Activated effector memory CD4-positive, alpha-beta T cell treated with anti-CD3 and anti-CD28 coated beads, Interleukin-2, amount 50 U/mL, for 16 hours (primary cell): ENCODE measurements at places on chromosomes 2 and 18.

DNA sequence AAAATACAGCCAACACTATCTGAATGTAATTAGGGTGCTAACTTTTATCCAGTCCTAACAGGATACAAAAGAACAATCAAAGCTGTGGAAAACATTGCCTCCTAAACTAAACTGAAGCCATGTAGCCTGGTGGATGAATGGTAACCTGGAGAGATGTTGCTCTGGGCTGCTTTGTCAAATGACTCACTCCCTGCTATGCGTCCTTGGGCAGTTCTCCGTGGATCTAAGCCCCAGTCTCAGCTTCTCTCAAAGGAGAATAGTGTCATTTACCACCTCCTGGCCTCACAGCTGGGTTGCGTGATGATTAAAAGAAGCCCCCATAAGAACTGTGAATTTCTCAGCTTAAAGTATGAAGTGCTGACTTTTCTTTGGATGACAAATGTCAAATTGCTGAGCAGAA lies 203.7 kb downstream of the ICOS start:
- no peak for DNase-seq

DNA sequence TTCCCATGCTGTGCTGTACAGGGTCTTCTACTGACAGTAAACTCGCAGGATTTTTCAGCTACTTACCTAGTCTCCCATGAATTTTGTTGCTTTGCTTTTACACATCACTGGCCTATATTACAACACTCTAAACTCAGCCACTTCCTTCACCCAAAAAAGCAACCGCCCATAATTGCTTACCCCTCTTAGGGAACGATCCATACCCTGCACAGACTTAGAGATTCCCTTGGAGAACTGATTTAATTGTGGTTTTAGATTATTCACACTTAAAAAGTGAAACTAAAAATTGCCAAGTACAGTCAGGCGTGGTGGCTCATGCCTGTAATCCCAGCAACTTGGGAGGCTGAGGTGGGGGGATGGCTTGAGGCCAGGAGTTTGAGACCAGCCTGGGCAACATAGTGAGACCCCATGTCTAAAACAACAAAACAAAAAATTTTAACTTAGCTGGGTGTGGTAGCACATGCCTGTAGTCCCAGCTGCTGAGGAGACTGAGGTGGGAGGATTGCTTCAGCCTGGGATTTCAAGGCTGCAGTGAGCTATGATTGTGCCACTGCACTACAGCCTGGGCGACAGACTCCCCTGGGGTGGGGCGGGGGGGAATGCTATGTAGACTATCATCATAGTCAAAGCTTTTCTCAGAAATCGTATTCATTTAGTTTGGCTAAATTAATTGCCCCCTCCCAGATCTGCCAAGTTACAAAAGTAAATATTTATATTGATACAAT lies 19.3 kb downstream of the MRPL30 start:
- DNase-seq = no peak

DNA sequence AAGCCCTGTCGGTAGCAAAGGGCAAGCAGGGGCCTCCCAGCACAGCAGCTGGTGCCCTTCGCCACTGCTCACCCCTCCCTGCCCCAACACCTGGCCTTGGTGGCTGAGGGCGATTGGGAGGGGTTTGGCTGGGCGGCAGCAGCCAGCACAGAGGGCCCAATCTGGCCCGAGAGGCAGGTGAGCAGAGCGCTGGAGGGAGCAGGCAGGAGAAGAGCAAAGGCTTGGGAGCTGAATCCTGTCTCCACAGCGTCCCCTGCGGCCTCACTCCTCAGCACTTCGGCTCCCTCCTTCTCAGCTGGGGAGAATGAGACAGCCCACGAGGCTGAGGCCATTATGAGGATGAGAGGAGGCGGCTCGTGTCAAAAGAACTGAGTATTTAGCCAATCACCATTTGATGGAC lies 74.9 kb upstream of the TAF1B start:
- no peak for DNase-seq

DNA sequence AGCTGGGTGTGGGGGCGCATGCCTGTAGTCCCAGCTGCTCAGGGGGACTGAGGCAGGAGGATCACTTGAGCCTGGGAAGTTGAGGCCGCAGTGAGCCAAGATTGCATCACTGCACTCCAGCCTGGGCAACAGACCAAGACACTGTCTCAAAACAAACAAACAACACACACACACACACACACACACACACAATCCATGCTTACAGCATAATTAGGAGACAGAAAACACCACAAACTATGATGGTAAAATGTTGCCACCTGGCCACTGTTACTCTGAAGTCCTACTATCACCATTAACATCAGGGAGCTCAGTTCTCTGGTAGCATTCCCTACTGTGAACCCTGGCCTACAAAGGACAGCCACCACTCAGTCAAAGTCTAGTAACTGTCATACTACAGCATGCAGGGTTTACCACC lies 18.3 kb downstream of the DNPEP start:
- DNase-seq = peak; percentile 28

DNA sequence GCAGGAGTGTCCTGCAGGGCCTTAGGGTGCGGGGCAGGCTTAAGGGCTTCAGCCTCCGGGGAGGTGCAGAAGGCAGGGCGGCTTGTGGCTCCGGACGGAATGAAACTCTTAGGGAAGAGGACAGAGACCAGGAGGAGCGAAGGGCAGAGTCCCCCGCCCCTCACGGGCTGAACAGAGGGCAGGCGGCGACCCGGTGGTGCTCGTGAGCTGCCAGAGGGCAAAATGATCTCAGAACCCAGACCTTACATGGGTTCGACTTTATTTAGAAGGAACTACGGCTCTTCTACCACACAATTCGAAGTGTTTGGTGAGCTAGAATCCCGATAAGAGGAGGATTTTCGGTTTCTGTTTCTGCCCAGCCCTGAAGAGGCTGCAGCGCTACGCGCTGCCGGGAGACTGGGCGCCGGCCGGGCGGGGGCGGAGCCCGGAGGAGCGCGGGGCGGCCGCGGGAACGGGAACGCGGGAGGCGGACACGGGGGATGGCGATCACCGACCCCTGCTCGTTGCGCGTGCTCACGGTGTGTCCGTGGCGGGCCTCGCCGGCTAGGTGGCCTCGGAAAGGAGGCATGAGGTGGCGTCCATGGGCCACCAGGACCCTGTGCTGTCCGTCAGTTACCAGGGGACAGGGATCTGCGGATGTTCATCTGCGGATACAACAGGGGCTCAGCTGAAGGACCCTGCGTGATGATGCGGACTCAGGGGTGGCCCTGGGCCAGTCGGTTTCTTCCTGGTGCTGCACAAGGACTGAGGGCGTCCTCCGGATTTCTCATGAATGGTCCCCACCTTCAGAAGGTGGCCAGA lies 4.2 kb upstream of the SP100 start:
- peak; percentile 88 for DNase-seq

DNA sequence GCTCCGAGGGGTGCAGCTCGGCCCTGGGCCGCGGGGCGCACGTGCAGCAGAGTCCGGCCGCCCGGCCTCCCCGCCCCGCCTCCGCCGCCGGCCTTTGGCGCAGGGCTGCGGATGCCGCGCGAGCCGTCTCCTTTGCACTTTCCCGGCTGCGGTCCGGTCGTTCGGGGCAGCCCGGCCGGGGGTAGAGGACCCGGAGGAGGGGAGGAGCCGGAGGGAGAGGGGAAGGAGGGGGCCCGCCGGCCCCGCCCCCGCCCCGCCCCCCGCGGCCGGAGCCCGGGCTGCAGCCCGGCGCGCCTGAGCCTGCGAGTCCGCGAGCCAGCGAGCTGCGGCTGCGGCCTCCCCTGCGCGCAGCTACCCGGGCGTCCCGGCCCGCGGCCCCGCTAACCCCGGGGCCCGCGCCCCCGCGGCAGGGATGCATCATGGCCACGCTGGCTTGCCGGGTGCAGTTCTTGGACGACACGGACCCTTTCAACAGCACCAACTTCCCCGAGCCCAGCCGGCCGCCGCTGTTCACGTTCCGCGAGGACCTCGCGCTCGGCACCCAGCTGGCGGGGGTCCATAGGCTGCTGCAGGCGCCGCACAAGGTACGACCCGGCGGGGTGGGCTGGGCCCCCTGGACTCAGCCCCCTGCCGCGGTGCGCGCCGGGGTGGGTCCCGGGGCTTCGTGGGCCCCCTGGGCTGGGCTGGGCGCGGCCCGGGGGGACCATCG lies at the start of gene FHOD3:
FHOD3 (plus strand) TSS at position 297 of the 709 bp plus-strand sequence; CDS start at position 420, 123 bp downstream.
- no peak for DNase-seq

DNA sequence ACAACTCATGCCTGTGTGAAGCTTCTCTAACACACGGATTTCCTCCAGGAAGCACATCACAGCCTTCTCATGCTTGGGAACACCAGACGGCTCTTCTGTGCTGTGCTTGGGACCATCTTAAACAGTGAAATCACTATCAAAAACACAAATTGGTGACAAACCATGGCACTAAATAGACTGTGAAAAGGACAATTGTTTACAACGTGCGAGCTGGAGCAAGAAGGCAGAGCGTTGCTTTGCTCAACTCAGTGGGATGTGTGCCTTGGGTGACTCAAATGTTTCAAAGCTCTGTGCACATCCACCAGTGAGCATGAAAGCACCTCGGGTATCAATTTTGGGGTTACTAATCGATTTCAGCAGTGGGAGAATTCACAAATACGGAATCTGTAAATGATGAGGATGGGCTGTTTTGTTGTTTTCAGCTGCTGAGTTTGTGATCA lies 182.4 kb upstream of the ARL4C start:
- no peak for DNase-seq

GRCh38 chr2:148402786-148403185 lies 241.8 kb upstream of the EPC2 start:
- no peak for DNase-seq
